Heart right ventricle (tissue), 16 donors: ENCODE measurements at places on chromosomes 11 and 22.

DNA sequence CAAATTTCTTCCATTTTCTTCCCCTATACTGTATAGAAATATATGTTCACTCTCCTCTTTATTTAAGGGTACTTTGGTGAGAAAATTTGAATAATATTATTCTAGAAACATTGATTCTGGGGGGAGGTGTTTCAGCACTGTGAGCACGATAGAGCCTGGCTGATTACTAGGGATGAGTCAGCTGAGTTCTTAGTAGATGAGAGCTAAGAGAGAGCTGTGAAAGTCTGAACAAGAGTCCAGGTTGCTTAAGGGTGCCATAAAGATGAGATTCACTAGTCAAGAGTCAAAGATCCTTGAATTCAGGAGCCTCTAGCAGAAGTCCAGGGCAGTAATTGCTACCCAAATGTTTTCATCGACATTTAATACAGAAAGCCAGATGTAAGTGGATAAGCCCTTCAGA lies 756.6 kb upstream of the API5 start:
- DNase-seq = no peak

DNA sequence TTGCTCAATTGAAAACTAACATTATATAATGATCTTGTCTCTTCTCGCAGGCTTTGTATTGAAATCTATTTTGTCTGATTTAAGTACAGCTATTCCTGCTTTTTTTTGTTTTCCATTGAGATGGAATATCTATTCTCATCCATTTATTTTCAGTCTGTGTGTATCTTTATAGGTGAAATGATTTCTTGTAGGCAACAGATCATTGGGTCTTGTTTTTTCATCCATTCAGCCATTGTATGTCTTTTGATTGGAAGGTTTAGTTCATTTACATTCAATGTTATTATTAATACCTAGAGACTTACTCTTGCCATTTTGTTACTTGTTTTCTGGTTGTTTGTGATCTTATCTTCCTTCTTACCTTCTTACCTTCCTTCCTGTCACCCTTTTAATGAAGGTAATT lies 77.8 kb upstream of the TRPC6 start:
- DNase-seq = no peak

DNA sequence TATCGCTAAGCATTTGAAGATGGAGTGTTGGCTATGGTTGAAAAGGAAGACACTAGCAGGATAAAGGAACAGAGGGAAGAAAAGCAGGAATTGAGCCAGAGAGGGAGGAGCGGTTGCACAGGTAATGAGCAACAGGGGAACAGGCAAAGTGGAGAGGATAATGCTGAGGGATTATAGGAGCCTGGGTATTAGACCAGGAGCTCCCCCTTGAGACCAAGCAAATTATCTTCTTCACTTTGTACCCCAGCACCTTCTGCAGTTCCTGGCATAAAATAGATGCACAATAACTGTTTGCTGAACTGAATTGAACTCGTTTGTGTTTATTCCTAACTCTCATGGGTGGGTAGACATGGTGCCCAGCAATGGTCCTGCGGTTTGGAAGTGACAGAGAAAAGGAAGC lies 54.6 kb upstream of the OR5P2 start:
- no peak for DNase-seq

- DNase-seq = no peak
These were observed 13.2 kb downstream of the TKFC start for GRCh38 chr11:61345954-61346843.

DNA sequence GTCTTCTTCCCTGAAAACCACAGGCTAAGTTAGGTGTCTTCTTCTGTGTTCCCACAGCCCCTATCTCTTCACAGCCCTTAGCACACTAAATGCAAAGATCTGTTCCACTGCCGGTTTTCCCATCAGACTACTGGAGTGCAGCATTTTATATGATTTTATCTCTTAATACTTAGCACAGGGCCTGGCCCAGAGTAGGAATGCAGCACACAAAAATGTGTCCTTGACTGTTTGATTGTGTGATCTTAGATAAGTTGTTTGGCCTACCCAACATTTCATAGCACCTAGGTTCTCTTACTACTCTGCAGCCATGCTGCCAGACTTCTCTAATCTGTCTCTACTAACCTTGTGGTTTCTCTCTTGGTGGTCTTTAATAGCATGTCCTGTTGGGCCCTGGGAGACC lies 54.1 kb upstream of the RRM1 start:
- DNase-seq = no peak

DNA sequence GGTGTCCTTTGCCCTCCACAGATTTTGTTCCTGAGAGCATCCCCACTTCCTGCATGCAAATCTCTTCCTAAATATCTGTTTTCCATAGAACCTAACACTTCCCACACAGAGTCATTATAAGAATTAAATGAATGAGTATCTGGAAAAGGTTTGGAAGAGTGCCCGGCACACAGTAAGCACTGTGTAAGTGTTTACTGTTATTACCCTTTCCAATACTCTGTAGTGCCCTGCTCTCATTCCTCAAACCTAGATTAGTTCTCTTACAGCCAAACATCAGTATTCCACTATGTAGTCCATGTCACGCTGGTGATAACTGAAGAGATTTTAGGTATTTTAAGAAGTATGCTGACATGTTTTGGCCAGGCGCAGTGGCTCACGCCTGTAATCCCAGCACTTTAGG lies 57.3 kb upstream of the PHF21A start:
- no peak for DNase-seq

DNA sequence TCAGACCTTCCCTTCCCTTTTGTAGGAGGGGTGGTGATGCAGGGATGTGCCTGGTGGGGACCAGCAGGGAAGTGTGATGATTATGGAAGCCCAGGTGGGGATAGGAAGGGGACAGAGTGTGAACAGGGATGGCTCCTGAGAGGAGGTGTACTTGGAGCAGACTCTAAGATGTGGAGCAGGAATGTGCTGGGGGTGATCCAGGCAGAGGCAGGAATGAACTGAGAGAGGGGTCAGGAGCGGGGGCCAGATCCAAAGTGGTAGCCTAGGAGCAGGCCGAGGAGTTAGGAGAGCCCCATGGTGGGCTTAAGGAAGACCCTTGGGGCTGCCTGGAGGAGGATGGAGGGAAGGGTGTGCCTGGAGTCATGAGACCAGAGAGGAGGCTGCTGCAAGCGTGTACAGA lies 3.7 kb downstream of the NPTXR start:
- no peak for DNase-seq

GRCh38 chr22:30297991-30298701 lies 8.8 kb upstream of the CASTOR1 start:
- no peak for DNase-seq

DNA sequence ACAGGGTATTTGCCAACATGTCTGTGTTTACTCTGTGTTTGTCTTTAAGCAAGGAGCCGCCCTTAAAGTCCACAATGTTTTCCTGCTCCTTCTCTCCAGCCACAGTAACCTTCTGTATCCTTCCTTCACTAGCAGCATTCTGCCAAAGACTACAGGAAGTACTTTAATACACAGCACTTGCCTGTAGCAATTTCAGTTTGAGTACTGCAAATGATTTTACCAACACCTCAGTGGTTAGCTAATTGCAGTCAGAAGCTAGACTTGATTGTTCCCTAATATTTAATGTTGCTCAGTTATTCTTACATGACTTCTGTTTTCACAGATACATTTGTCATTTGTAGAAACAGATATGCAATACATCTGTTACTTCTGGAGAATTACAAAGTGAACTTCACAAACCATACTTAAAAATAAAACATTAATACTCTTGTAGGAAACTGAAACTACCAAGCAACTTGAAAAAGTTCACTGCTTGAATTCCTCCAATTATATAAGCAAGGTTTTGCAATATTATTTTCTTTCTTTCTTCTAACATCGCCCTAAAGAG lies 69.1 kb downstream of the FCHSD2 start:
- DNase-seq = no peak

GRCh38 chr11:1532606-1533341 lies 39.3 kb downstream of the DUSP8 start:
- no peak for DNase-seq

GRCh38 chr11:7559398-7560283 lies 45.8 kb downstream of the PPFIBP2 start:
- DNase-seq = no peak

GRCh38 chr11:77345621-77346020 lies 44.1 kb upstream of the GDPD4 start:
- no peak for DNase-seq

DNA sequence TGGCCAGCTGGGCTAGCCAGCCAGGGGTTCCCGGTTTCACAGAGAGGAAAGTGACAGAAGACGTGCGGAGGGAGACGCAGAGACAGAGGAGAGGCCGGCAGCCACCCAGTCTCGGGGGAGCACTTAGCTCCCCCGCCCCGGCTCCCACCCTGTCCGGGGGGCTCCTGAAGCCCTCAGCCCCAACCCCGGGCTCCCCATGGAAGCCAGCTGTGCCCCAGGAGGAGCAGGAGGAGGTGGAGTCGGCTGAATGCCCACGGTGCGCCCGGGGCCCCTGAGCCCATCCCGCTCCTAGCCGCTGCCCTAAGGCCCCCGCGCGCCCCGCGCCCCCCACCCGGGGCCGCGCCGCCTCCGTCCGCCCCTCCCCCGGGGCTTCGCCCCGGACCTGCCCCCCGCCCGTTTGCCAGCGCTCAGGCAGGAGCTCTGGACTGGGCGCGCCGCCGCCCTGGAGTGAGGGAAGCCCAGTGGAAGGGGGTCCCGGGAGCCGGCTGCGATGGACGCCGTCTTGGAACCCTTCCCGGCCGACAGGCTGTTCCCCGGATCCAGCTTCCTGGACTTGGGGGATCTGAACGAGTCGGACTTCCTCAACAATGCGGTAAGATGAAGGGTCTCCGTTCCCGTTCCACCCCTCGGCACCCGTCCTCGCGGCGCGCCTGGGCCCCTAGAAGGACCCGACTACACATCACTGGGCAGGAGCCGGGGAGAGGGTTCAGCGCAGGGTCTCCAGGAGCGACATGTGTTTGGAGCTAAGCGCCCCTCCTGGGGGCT lies at the start of gene CREB3L1:
TSS of gene CREB3L1 (plus strand) at position 41 of the 765 bp plus-strand sequence. CDS start at position 491, 450 bp downstream.
- DNase-seq = peak; percentile 30

- DNase-seq = no peak
These were observed 34.3 kb upstream of the PRODH start for GRCh38 chr22:18970176-18970947.

GRCh38 chr11:134637091-134638015 lies 225.3 kb upstream of the B3GAT1 start:
- DNase-seq = no peak

GRCh38 chr11:133903056-133903455 lies 53.7 kb downstream of the IGSF9B start:
- DNase-seq = no peak

DNA sequence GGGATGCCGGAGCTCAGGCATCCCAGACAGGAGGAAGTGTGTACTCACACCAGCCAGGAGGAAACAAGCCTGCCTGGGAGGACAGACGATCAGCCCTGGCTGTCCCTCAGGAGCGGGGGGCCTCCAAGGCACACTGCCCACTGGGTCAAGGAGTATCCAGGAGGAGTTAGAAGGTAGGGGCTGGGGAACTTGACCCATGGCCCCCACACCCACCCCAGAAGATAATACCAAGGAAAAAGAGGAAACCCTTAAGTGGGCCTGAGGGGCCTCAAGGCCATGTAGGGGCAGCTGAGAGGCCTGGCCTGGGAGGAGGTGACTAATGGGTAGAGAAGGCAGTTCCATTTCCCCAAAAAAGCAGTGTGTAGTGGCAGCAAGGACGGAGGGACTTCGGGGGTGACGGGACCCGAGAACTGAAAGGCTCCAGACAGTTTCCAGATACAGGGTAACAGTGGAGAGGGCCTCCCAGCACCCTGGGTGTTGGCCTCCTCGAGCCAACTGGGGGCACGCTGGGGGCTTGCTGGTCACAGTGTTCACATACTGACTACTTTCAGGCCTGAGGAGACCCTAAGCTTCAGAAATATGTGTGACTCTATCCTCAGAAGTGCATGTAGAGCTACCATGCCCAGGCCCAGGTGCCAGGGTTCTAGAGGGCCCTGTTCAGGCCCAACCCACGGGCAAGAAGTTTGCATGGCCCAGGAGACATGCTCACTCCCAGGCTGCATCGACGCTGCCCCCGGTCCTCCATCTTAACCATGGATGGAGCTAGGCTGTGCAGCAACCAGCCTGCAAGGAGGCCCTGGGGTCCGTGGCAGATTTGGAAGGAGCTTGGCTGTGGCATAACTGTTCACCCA lies 75.7 kb upstream of the PITPNB start:
- no peak for DNase-seq

GRCh38 chr22:47337161-47337621 lies 574.7 kb downstream of the TBC1D22A start:
- no peak for DNase-seq

DNA sequence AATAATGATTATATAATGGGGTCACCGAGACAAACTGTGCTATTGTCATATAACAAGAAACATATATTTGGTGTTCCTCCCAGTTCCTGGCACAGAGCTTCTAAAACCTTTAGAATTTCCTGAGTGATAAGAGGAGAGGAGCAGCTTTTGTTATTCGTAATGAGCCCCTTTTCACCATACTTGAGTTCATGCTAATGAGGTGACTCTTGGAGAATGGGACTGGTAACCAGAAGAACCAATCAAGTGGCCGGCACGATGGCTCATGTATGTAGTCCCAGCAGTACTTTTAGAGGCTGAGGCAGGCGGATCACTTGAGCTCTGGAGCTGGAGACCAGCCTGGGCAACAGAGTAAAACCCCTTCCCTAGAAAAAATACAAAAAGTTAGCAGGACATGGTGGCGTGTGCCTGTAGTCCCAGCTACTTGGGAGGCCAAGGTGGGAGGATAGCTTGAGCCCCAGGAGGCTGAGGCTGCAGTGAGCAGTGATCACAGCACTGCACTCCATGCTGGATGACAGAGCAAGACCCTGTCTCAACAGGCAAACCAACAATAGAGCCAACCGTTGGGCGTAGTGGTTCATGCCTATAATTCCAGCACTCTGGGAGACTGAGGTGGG lies 62.7 kb upstream of the FTH1 start:
- DNase-seq = no peak

- DNase-seq = no peak
These were observed 18.1 kb downstream of the TRMU start for GRCh38 chr22:46353483-46354105.

- DNase-seq = no peak
These were observed 101.9 kb downstream of the IGLL1 start for GRCh38 chr22:23478175-23478574.

- DNase-seq = no peak
These were observed 125.9 kb downstream of the TEAD1 start for GRCh38 chr11:12800032-12800671.

GRCh38 chr11:72951193-72951592 lies 137.0 kb downstream of the ATG16L2 start:
- no peak for DNase-seq

GRCh38 chr11:45083544-45084087 lies 62.8 kb upstream of the PRDM11 start:
- no peak for DNase-seq

- no peak for DNase-seq
These were observed 1.7 kb downstream of the TIMP3 start for GRCh38 chr22:32803020-32803737.

DNA sequence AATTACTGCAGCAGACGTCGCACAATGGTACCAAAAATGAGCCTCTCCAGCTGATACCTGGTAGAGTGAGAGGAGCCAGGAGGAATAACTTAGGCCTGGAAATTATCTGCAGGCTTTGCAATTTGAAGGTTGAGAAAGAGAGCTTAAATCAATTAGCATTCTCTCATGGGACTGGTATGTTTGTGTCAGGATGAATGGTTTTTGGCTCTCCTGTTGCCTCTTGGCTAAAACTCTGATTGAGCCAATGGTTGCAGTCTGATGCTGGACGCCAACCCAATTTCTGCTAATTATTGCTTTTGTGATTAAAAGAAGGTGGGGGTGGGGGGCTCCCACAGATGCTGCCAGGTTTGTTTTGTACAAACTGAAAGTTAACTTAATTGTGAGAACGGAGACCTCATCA lies 12.5 kb upstream of the NELL1 start:
- DNase-seq = no peak
